ENCODE measurements at places on chromosomes 11 and 22.

GRCh38 chr11:130344841-130345240 lies 30.1 kb upstream of the ZBTB44 start:
- no peak for DNase-seq

- DNase-seq, result no peak
These were observed 414.6 kb upstream of the LUZP2 start for GRCh38 chr11:24082241-24082640.

DNA sequence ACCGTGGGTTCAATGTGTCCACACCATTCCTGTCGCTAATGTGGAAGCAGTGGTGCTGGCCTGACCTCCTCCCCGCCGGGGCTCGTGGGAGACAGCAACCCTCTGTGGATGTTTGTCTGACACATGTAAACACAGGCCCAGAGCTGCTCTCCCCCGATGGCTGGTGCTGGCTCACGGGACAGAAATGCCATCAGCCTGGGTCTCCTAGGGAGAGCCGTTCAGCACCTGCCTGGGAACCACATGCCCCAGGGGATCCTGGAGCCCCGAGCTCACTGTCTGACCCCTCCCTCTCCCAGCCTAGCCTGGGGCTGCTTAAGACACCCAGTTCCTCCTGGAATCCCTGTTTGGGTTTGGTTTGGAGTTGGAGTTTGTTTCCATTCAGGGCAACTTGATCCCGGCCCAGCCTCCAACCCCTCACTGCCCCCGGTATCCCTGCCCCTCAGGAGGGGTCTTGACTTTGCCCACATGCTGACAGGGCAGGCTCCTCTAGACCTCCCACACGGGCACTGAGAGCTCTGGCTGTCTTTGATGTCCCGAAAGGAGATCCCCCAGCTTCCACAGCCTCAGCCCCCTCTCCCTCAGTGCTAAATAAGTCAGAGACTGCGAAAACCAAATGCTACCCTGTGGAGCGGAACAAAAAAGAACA lies 50.9 kb upstream of the WNT11 start:
- DNase-seq, result no peak

GRCh38 chr11:9625162-9625561 lies 38.7 kb upstream of the SWAP70 start:
- DNase-seq, result no peak

DNA sequence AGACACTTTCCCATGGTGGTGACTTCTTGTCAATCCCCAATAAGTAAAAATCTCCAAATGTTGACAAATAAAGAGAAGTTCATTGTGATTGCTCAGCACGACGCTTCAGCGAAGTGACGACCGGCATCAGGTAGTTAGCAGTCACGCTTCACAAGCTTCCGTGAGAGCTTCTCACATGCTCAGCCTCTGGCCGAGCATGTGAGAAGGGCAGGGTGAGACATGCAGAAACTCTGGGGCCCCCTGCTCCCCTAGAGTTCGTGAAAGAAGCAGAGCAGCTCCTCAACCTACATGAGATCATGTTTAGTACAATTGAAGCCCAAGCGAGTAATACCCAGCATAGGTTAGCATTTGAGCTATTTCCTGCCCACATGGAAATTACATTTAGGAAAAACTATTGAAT lies 4.4 kb upstream of the C11orf16 start:
- DNase-seq, result no peak

- no peak for DNase-seq
These were observed 224.8 kb upstream of the RAG2 start for GRCh38 chr11:36822829-36823228.

GRCh38 chr11:7749456-7749855 lies 43.2 kb upstream of the OVCH2 start:
- DNase-seq, result no peak

DNA sequence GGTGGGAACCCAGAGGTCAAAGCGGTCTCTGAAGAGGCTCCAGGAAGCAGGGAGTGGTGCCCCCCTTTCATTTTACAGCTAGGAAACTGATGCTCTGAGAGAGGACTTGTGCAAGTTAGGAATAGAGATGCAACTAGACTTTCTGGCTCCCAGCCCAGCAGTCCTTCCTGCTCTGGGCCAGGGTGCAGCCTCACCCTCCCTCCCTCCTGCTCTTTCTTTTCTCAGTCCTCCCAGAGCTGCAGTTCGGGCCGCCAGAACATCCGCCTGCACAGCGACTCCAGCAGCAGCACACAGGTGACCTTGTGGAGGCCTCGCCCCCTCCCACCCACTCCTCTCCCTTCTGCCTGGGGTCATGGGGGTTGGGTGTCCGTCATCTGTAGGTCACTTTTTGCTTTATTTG lies 51.5 kb downstream of the LHFPL7 start:
- DNase-seq, result no peak

GRCh38 chr11:32382339-32383049 lies 52.8 kb downstream of the WT1 start:
- no peak for DNase-seq

GRCh38 chr22:31948002-31948401 lies 3.7 kb downstream of the YWHAH start:
- no peak for DNase-seq

GRCh38 chr22:25144522-25144921 lies 55.1 kb upstream of the CRYBB3 start:
- DNase-seq, result no peak

GRCh38 chr11:116851626-116852025 lies 14.2 kb upstream of the APOA1 start:
- no peak for DNase-seq

- DNase-seq, result no peak
These were observed 102.4 kb upstream of the TIMP3 start for GRCh38 chr22:32699001-32699582.

DNA sequence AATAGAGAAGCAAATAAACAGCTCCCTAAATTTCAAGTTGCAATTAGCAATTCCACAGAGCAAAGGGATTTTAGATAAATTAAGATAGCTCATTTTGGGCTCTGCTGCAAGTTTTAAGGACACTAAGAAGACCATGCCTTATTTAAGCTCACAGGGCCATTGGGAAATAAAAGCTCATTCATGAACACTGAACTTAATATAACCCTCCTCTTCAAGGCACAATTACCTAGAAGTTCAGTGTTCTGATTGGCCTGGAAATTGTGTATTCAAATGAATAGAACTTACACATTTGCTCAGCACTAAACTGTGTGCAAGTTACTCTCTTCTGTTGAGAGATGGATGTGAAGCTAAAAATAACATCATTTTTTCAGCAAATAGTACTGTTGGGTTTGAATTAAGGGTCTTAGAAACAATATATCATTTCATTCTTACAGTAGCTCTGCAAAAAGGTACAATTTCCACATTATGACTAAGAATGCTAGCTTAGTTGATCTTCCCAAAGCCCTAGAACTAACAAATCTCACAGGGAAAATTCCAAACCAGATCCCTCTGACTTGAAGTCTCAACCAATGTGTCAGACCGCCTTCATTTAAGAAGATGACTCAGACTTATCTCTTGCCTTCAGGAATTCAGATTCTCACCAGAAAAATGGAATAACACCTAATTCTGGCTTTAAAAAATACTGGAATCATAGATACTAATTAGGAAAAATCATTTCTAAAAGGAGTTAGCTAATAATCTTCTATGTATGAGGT lies 87.4 kb upstream of the LRRC55 start:
- DNase-seq, result no peak

- DNase-seq, result no peak
These were observed 177.5 kb downstream of the MYO18B start for GRCh38 chr22:25919452-25919851.

DNA sequence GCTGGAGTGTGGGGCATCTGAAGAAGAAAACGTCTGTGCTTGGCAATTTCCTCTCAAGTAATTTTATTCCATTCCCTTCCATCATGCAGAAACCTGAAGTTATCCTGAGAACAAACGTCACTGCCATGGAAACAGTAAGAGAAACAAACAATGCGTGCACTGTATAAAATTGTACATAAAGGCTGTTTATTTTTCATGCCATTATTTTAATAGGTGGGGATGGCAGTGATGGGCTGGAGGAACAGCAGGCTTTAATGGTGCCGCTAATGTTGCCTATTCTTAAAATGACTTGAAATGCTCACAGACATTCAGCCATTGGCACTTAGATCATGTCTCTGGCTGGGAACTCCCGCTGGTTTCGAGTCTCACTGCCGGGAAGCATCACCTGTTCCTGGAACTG lies 7.5 kb upstream of the SEZ6L start:
- no peak for DNase-seq

GRCh38 chr22:30340911-30341685 lies 14.4 kb upstream of the TBC1D10A start:
- no peak for DNase-seq

GRCh38 chr11:17699147-17700114 lies 19.9 kb upstream of the MYOD1 start:
- DNase-seq, result no peak

- DNase-seq, result no peak
These were observed 632.6 kb downstream of the NELL1 start for GRCh38 chr11:21301981-21302380.

DNA sequence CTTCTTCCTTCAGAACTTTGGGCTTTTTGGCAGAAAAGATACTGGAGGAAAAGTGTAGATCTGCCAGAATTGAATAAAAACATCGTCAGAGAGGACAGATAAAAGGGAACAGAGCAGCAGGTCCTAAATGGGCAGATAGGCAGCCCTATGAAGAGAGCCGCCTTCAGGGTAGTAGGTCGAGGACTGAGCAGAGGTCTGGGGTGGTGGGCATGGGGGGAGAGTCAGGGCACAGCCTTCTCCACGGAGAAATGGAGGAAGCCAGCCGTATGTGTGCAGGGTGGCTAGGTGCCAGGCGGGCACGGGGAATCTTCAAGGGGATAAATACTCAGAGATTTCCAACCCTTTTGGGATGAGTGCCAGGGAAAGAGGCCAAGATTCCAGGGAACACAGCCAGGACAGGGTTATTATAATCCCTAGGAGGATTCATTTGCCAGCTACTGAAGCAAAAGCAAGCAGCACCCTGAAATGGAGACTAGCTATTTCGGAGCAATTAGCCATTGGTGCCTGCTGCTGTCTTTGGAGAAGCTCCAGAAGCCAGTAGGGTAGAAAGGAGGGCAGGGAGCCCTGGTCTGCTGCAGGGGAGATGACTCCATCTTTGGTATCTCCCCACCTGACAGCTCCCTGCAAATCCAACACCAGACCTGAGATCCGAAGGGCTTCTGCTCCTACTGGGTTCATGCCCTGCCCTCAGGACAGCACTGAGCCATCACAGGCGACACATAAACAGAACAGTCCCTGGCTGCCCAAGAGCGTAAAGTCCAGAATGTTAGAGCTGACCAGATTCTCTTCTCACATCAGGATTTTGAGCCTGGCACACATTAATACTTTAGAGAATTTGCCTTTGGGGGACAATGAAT lies 174.5 kb upstream of the NTM start:
- DNase-seq, result no peak

- DNase-seq, result no peak
These were observed 80.4 kb downstream of the MYO18B start for GRCh38 chr22:25822344-25822743.

GRCh38 chr11:66815646-66816045 lies 27.6 kb upstream of the RCE1 start:
- no peak for DNase-seq

GRCh38 chr11:61102667-61103571 lies 630 bp downstream of the CD5 start:
- DNase-seq, result no peak

GRCh38 chr22:37095113-37095512 lies 14.4 kb downstream of the TMPRSS6 start:
- DNase-seq, result no peak

DNA sequence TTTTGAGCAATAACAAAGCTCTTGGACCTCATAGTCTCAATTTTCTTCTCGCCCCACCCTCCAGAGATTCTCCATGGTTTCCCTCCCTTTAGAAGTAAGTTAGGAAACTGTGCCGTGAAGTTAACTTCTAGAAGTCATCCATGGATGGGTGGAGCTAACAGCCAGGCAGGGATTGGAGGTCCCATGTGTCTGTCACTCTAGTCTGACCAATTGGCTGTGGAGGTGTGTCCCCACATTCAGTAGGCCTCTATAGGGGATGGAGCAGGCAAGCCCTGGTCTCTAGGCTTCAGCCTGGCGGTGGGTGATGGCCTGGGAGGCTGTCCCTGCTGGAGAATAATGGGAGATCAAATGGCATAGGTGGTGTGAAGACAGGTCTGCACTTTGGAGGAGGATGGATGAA lies 50.7 kb downstream of the TP53I11 start:
- no peak for DNase-seq

DNA sequence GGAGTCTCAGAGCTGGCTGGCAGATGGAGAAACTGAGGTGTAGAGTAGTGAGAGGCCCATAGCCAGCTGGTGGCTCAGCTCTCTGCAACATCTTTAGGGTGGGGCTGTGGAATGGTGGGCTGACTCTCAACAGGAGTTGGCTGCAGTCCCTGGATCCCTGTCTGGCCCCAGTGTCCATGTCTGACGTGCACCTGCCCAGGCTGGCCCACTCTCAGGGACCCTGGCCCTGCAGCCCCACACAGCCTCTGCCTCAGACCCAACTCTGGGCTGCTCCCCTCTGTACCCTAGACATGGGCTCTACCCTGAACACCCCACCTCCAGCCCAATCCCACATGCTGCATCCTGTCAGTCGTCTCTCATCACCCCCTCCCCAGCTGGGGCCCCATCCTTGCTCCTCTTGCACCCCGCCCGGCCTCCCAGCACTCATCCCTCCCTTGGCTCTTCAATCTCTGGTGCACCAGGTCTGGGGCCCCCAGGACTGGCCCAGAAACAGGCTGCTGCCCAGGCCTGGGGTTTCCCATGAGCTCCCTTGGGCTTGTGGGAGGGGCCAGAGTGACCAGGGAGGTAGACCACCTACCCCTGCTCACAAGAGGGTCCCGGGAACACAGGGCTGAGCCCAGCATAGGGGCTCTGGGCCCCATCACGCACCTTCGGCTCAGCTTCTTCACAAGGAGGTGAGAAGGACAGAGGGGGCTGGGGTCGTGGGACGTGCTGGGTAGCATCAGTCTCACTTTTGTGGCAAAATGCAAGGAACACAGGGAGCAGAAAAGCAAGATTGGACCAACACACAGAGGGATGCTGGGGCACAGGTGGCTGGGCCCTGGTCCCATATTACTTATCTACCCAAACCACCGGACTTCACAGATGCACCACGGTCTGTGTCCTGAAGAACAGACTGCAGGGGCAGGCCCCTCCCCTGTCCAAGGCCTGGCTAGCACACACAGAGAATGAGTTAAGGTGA lies 31.5 kb downstream of the ARVCF start:
- DNase-seq, result no peak
